ENCODE measurements at places on chromosomes 5 and 9.

GRCh38 chr9:135504262-135505243, 4.1 kb downstream of the MRPS2 start:
- no peak for DNase-seq

DNA sequence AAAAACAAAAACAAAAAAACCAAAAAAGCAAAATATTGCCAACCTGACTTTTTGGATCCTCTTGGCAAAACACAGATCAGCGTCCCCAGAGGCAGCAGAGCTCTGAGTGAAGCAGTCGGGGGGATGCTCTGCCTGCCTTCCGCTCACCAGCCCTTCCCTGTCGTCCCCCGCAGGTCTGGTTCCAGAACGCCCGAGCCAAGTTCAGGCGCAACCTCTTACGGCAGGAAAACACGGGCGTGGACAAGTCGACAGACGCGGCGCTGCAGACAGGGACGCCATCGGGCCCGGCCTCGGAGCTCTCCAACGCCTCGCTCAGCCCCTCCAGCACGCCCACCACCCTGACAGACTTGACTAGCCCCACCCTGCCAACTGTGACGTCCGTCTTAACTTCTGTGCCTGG, 20.7 kb downstream of the LHX2 start:
- DNase-seq, result no peak

DNA sequence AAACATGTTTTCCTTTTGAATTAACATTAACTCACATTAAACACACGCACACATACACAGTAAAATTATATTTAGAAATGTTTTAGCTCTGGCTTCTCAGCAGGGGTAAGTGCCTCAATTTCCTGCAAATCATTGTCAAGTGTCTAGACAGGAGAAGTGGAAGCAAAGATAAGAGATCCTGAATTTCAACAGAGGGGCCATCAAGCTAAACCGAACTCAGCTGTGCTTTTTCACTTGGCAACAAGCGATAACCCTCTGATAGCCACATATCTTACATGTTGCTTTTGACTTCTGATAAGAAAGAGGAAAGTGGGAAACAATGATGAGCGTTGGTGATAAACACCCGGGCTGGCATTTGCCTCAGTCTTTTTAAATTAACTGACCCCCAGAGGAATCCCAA, 79.7 kb upstream of the SPDL1 start:
- no peak for DNase-seq

DNA sequence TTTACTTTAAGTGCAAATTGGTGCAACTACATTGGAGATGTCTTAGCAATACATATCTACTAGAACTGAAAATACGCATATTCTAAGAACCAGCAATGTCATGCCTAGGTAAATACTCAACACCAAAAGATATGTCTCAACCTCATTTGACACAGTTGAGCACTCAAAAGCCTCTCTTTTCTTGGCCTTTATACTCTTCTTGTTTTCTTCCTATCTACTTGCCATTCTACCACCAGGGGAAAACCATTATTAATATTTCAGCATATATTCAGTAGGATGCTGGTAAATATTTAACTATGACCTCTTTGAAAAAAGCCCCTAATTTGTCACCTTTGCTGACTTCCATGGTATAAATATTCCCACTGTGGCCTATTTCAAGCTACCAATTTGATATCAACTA, 443.8 kb downstream of the LRRC70 start:
- DNase-seq, result no peak

- DNase-seq, result no peak
These were observed 14.1 kb upstream of the MAP1B start for GRCh38 chr5:72093217-72093616.

DNA sequence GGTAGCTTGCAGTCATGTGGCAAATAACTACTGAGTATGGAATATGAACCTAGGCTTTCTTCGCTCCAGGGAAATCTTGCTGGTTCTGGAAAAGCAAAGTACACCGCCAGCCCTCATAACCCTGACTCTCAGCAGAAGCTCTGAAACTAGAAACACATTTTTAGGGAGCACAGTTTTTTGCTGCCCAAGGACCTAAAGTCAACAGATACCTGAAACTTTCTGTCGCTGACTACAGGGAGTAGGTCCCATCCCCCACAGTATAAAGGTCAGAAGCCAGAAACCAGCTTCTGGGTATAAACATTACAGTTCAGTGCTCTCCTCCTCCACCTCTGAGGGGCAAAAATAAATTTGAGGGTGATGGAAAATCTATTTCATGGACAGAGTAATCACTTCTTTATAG, 3.0 kb downstream of the ATOX1 start:
- no peak for DNase-seq

- DNase-seq, result no peak
These were observed 265.7 kb downstream of the HSPA4 start for GRCh38 chr5:133317558-133317957.

DNA sequence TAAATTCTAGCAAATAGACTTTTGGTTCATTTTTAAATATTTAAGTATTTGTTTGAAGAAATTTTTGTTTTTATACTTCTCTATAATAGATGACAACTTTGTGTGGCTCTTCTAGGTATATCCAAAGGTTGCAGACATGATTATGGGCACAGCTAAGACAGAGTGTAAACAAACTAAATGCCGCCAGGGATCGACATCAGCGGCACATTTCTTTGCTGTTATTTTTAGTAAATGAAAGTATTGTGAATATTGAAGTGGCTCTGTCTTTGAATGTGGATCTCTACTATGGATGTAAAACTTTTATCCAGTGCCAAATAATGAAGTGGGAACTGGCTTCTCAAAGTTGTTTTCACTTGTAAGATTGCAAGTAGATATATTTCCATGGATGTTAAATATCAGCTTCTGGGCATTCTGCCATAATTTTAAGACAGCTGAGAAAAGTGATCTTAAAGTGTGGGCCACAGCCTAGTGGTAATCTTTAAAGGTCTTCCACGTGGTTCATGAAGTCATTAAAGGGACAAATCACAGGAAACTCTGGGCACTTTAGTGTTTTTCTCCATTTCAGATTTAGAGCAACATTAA, 589.9 kb downstream of the ZNF608 start:
- no peak for DNase-seq

GRCh38 chr9:73179589-73179988, 27.9 kb downstream of the ANXA1 start:
- no peak for DNase-seq

DNA sequence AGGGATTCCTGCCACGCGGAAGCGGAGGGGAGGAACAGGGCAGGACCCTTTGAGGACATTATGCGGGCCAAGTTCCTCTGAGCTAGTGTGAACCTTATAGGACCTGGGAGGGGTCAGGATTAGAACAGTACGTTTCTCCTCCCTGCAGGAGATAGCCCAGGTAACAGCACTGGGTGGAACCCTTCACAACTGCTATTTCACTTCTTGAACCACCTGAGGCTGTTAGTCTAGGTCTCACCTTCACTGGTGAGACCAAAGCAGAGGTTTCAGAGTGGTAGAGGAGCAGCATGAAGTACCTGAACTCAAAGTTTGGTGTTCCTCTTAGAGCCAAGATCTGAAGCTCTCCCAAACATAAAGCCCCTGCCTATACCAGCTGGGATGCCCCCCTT, 832 bp downstream of the EIF4EBP3 start:
- no peak for DNase-seq

DNA sequence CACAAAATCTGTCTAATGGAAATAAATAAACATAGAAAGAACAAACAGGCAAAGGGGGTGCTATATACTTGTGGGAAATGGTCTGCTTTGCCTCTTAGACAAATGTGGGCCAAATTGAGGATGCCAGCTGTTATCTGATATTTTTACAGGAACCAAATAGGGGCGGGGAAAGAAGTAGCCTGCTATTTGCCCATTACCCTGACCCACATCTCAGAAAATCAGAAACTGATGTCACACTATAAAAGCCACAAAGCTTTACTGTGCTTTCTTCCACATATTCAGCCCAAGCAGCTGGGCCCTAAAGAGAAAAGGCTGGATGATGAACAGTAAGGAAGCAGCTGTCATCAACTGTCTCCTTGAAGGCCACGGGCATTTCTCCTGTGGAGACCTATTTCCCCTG, 97.3 kb downstream of the ELAVL2 start:
- DNase-seq, result no peak

DNA sequence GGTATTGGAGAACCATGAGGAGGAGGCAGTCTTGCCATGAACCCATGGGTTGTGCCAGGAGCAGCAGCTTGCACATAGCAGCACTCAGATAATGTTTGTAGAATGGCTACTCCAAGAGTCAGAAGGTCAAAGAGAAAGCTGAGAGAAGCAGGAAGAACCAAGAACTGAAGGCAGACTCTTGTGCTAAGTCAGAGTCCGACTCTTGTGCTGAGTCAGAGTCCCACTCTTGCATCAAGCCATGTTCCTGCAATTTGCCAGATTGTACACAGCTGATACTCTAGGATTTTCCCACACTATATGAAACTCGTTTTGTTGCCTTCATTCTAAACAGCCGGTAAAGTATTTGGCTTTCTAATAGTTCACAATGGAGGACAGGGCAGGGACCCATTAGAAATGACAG, 26.2 kb upstream of the HSPA9 start:
- no peak for DNase-seq

DNA sequence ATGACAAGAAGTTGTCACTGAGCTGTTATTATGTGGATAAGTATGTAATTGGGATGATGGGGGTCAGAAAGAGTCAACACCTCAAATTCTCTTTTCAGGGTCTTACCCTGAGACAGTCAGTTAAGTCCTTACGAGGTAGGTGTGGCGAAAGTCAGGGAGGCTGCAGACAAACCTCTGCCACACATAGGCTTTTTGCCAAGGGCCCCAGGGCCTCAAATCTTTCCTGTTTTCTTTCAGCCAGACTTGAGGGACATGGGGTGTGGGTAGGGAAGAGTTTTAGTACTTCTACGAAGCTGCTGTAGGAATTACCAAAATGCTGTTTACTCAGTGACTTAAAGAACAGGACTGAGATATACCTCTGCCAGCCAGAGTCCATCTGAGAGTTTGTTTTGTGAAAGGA, 13.8 kb downstream of the OR2S2 start:
- no peak for DNase-seq

GRCh38 chr5:158948376-158948886, 151.3 kb downstream of the EBF1 start:
- no peak for DNase-seq

GRCh38 chr5:157225469-157226422, 40.2 kb upstream of the CYFIP2 start:
- DNase-seq, result no peak

- DNase-seq, result no peak
These were observed 115.5 kb upstream of the DMRT1 start for GRCh38 chr9:726005-726404.

DNA sequence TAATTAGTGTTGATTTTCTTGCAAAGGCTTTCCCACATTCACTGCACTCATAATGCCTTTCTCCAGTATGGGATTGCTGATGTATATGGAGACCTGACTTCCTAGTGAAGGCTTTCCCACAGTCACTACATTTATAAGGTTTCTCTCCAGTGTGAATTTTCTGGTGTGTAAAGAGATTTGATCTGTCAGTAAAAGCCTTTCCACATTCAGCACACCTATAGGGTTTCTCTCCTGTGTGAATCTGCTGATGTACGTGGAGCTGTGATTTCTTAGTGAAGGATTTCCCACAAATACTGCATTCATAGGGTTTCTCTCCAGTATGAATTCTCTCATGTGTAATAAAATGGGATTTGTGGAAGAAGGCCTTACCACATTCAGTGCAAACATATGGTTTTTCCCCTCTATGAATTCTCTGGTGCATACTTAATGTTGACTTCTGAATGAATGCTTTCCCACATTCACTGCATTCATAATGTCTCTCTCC, 31.1 kb downstream of the ZNF484 start:
- DNase-seq, result no peak

GRCh38 chr5:34498572-34498971, 157.6 kb upstream of the RAI14 start:
- no peak for DNase-seq

DNA sequence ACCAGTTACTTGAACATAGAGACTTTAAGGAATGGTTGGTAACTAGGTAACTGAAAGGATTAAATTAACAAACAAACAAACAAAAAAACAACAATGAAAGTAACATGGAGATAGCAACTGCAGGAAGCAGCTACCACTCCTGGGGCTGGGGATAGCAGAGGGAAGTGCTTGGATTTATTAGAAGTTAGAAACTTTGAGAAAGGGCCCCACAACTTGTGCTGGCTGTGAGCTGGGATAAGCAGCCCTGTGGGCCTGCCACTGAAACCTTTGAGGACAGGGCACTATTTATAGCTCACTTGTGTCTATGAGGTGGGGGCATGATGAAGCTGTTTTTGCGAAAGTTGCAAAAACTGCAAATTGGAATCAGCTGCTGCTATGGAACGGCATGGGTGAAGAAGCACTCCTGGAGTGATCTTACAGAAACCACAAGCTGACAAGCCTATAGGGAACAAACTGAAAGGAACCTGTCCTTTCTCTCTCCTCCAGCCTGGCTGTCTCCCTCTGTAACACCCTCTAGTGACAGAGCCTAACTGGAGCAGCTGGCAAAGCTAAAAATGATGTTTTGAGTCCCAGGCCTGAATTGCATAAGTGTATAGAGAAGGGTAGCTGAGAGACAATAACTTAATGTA, 91.4 kb upstream of the RANBP6 start:
- DNase-seq, result no peak

GRCh38 chr5:109705596-109705995, 15.9 kb downstream of the MAN2A1 start:
- peak; percentile 58 for DNase-seq
